T-helper 17 cell (primary cell): ENCODE measurements at places on chromosomes 6 and 20. TPM values are rescaled to one million over a fixed set of nuclear protein-coding genes. Genes with fewer than 3 reads are reported as not detected.

The CRIP3 gene
- total RNA-seq: 2.1 TPM

DNA sequence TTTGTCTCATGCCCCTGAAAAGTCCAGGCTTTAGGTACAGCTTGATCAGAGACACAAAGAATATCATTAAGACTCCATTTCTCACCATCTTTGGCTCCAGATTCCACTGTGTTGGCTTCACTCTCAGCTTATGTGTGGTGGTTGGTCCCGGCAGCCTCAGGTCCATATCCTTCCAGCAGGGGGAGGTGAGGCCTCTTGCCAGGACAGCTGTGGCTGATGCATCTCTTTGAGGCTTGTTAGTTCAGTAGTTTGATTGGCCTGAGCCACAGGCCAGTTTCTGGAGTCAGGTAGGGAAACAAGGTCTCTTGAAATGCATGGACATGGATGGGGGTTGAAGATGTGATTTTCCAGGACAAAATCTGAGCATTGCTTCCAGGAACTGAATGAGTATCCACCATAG lies 62.4 kb downstream of the JAG1 start:
- H3K27me3 ChIP-seq: no peaks in the 10 kb centered on the region
- H3K4me3 ChIP-seq: no peak overlapping the region
- H3K36me3 ChIP-seq: peaks cover 5% of the 10 kb centered on the region

The PERP gene
- 5.7 TPM for total RNA-seq

The TRERF1 gene
- 28.6 TPM for total RNA-seq

- no peak overlapping the region for H3K27ac ChIP-seq
- H3K36me3 ChIP-seq: no peaks in the 10 kb centered on the region
- H3K4me3 ChIP-seq: no peak overlapping the region
- no peaks in the 10 kb centered on the region for H3K27me3 ChIP-seq
Measured at GRCh38 chr20:20694591-20694990, 17.9 kb downstream of the RALGAPA2 start.

The ARMC12 gene
- 0.78 TPM for total RNA-seq

GRCh38 chr6:34241351-34242215 lies 4.9 kb downstream of the HMGA1 start:
- no peaks in the 10 kb centered on the region for H3K27me3 ChIP-seq
- peaks cover 4% of the 10 kb centered on the region for H3K36me3 ChIP-seq
- H3K4me3 ChIP-seq: no peak overlapping the region
- peaks cover 29% of the 10 kb centered on the region for H3K4me1 ChIP-seq

The PRSS35 gene
- total RNA-seq: 0.17 TPM

The ZC2HC1B gene
- 0.34 TPM for total RNA-seq

- H3K27me3 ChIP-seq: peaks cover 21% of the 10 kb centered on the region
- no peak for DNase-seq
- no peaks in the 10 kb centered on the region for H3K4me1 ChIP-seq
- no peak overlapping the region for H3K27ac ChIP-seq
- no peak overlapping the region for H3K4me3 ChIP-seq
Measured at GRCh38 chr6:1479601-1480221, 90.3 kb downstream of the FOXF2 start.

The CD40 gene
- 5.8 TPM for total RNA-seq

The GSTA2 gene
- total RNA-seq: not detected

- peaks cover 9% of the 10 kb centered on the region for H3K36me3 ChIP-seq
- no peak for DNase-seq
- no peak overlapping the region for H3K4me3 ChIP-seq
- H3K4me1 ChIP-seq: peaks cover 7% of the 10 kb centered on the region
- no peaks in the 10 kb centered on the region for H3K27me3 ChIP-seq
Measured at GRCh38 chr20:49877386-49877921, 37.9 kb downstream of the SPATA2 start.

- H3K27me3 ChIP-seq: peaks cover 5% of the 10 kb centered on the region
- no peak overlapping the region for H3K27ac ChIP-seq
- no peak for DNase-seq
Measured at GRCh38 chr20:60228255-60228654, 270.0 kb downstream of the CDH26 start.

- H3K36me3 ChIP-seq: peaks cover 6% of the 10 kb centered on the region
- no peak overlapping the region for H3K4me3 ChIP-seq
- H3K4me1 ChIP-seq: peaks cover 5% of the 10 kb centered on the region
- no peaks in the 10 kb centered on the region for H3K27me3 ChIP-seq
- DNase-seq: no peak
Measured at GRCh38 chr6:5234874-5235273, 25.9 kb downstream of the LYRM4 start.

DNA sequence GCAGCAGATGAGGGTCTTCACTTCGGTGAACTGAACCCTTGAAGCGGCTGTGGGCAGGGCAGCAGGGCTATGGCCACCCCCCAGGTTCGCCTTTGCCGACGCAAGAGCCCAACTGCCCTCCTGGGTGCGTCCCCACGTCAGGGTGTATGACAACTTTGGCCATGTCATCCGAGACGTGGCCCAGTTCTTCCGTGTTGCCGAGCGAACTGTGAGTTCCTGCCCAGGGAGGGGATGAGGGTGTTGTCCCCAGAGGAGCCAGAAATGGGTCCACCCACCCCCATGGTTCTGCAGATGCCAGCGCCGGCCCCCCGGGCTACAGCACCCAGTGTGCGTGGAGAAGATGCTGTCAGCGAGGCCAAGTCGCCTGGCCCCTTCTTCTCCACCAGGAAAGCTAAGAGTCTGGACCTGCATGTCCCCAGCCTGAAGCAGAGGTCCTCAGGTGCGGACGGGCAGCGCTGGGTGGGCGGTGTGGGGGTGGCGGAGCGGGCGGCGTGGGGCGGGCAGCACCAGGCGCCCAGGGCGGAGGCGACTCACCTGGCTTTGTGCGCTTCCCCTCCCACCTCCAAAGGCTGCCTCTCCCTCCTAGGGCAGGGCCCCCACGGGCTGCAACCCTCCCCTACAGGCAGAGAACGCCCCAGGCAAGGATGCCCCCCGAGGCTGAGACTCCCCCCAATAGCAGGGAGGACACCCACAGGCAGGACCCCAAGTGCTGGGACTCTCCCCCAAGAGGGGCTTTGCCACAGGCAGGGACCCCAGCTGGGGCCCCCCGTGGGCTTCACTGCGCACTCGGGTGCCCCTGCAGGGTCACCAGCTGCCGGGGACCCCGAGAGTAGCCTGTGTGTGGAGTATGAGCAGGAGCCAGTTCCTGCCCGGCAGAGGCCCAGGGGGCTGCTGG lies 6.2 kb upstream of the TNFRSF6B start:
- peaks cover 2% of the 10 kb centered on the region for H3K4me1 ChIP-seq
- H3K27ac ChIP-seq: no peak overlapping the region
- no peak overlapping the region for H3K4me3 ChIP-seq
- no peaks in the 10 kb centered on the region for H3K27me3 ChIP-seq
- DNase-seq: no peak
- H3K36me3 ChIP-seq: no peaks in the 10 kb centered on the region

DNA sequence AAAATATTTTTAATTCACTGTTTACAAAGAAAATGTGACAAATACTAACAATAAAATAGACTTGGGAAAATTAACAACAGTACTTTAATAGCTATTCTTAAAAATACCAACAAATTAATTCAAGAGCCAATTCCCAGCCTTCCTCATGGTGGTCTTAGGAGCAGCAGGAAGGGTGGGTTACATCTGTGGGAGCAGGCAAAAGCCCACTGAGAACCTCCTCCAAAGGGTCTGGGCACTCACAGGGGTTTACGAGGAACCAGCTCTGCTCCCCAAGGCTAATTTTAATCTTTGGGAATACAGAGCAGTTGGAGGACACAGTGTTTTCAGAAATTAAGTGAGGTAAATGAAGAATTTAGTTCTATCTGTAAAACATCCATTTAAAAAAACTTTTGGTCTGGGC lies 10.2 kb downstream of the SOD2 start:
- H3K4me3 ChIP-seq: no peak overlapping the region
- no peak overlapping the region for H3K27ac ChIP-seq
- peaks cover 11% of the 10 kb centered on the region for H3K4me1 ChIP-seq
- no peak for DNase-seq

DNA sequence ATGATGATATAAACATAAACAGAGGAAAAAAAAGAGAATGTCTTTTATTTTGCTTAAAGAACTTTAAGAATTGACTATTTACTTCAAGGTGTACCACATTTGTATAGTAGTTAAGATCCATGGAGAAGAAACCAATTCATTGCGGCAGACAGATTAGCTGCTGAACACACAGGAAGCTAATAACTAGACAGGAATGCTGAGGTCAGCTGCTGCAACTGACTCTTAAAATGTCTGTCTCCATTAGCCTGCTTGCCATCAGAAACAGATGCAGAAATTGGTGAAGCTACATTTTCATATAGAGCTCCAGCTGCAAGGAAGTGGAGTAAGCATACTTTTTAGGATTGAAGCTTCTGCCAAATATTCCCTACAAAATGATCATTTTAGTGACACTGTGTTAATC lies 939.5 kb downstream of the EPHA7 start:
- H3K36me3 ChIP-seq: peaks cover 2% of the 10 kb centered on the region
- no peaks in the 10 kb centered on the region for H3K27me3 ChIP-seq
- no peak overlapping the region for H3K27ac ChIP-seq
- H3K4me3 ChIP-seq: no peak overlapping the region
- H3K4me1 ChIP-seq: no peaks in the 10 kb centered on the region

The DEFB132 gene
- total RNA-seq: not detected

DNA sequence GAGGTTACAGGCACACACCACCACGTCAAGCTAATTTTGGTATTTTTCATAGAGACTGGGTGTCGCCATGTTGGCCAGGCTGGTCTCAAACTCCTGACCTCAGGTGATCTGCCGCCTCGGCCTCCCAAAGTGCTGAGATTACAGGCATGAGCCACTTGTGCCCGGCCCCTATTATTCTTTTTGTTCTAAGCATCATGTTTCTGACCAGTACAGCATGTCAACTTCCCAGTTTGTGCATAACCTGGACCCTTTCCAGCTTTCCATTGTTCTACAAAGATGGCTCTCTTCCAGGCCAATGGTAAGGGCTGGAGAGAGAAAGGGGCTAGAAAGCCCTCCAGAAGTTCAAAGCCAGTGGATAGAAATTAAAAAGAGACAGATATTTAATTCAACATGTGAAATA lies 91.3 kb upstream of the TNFAIP3 start:
- peaks cover 7% of the 10 kb centered on the region for H3K4me1 ChIP-seq
- DNase-seq: no peak
- no peak overlapping the region for H3K4me3 ChIP-seq
- H3K27ac ChIP-seq: no peak overlapping the region
- H3K36me3 ChIP-seq: peaks cover 2% of the 10 kb centered on the region

- no peak for DNase-seq
- no peaks in the 10 kb centered on the region for H3K27me3 ChIP-seq
- H3K27ac ChIP-seq: no peak overlapping the region
Measured at GRCh38 chr6:121886223-121886830, 450.9 kb downstream of the GJA1 start.

- no peak overlapping the region for H3K27ac ChIP-seq
- H3K4me3 ChIP-seq: no peak overlapping the region
- no peaks in the 10 kb centered on the region for H3K27me3 ChIP-seq
Measured at GRCh38 chr6:165096868-165097267, 212.5 kb downstream of the C6orf118 start.

The NKAIN4 gene
- not detected for total RNA-seq

The NNAT gene
- total RNA-seq: not detected

DNA sequence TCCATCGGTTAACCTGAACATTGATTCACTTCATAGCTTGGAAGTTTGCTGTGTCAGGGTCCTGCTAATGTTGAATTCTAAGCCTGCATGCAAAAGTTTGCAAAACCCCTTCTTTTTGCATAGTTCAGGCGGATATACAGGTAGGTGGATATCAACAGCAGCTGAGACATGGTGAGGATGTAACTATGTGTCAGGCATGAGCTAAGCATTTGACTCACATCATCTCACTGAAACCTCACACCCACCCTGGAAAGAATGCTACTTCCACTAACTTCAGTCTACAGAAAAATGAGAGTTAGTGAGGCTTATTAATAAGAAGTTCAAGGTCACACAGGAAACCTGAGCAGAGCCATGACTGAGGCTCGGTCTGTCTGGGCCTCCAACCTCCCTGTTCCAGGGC lies 276.9 kb downstream of the BMP7 start:
- H3K4me3 ChIP-seq: no peak overlapping the region
- H3K36me3 ChIP-seq: no peaks in the 10 kb centered on the region
- DNase-seq: no peak
- H3K4me1 ChIP-seq: no peaks in the 10 kb centered on the region
- peaks cover 20% of the 10 kb centered on the region for H3K27me3 ChIP-seq
- no peak overlapping the region for H3K27ac ChIP-seq

The FGD2 gene
- 12.6 TPM for total RNA-seq

DNA sequence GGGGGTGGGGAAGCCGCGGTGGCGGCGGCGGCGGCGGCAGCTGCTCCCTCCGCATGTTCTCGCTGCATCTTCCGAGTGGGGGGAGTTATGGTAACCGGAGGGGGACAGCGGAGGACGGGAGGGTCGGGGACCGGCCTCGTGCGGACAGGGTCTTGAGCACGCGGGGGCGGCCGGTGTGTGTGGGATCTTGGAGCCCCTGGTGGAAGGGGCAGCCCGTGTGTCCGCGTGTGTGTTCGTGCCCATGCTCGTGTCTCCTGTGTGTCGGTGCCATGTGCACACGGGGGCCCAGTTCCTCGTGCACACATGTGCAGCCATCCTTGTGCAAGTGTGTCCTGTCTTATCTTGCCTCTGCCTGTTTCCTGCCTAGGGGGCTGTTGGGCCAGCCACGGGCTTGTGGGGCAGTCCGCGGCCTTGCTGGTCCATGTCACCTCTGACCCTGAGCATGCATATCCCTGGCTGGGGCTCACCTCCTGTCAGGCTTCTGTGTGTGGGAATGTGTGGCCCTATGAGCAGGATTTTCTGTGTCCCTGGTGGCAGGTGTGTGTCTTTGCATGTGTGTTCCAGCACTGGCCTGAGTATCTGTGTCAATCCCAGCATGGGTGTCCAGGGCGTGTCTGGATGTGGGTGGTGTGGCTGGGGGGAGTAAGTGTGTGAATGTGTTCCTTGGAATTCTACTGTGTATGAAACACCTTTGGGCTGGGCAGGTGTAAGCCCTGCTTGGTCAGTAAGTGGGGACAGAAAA lies 8.5 kb downstream of the SYNGAP1 start:
- H3K36me3 ChIP-seq: peaks cover 8% of the 10 kb centered on the region
- H3K27ac ChIP-seq: peak overlapping the region; percentile 100
- DNase-seq: no peak
- no peaks in the 10 kb centered on the region for H3K27me3 ChIP-seq
- H3K4me1 ChIP-seq: peaks cover 78% of the 10 kb centered on the region

The PKIB gene
- total RNA-seq: not detected

DNA sequence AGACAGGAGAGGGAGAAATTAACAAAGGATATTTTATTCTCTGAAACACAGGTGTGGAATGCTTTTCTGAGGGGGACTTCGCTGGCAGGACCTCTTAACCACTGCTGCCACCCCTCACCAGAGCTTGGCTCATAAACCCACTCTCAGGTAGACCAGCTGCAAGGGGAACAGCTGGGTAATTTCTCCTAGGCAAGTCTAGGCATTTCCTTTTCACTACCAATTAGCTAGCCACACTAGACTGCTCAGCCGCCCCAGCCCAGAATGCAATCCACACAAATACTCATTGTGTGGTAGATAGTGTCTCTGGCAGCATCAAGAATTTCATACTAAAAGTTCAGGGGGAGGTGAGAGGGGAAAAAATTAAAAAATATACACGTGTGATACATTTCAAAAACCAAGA lies 267.6 kb upstream of the ID4 start:
- no peak for DNase-seq
- H3K27me3 ChIP-seq: no peaks in the 10 kb centered on the region
- H3K4me1 ChIP-seq: no peaks in the 10 kb centered on the region
- H3K27ac ChIP-seq: no peak overlapping the region
